Parietal lobe (tissue), 2 donors: ENCODE measurements at places on chromosomes 2 and 18. TPM values are rescaled to one million over a fixed set of nuclear protein-coding genes. Genes with fewer than 3 reads are reported as not detected.

The UGT1A9 gene
- total RNA-seq, result not detected

The UGT1A3 gene
- not detected for total RNA-seq

The KHK gene
- 6.9 TPM for total RNA-seq

The ZNF804A gene
- total RNA-seq, result 24.1 TPM

The RPRM gene
- 71.7 TPM for total RNA-seq

The SUMO1 gene
- 110 TPM for total RNA-seq

The TUBA4B gene
- total RNA-seq, result not detected

The NDC80 gene
- total RNA-seq, result 8.8 TPM

The INHA gene
- not detected for total RNA-seq

The IL1F10 gene
- not detected for total RNA-seq

The CFAP65 gene
- total RNA-seq, result 0.63 TPM
